Mesothelial cell of epicardium (in vitro differentiated cells): ENCODE measurements at places on chromosomes 5 and 9. TPM values are rescaled to one million over a fixed set of nuclear protein-coding genes. Genes with fewer than 3 reads are reported as not detected.
A peak's percentile ranks its signal among the peaks of the same experiment; 100 is the strongest.

GRCh38 chr5:57219386-57219785, 45.5 kb downstream of the GPBP1 start:
- H3K27me3 ChIP-seq: no peaks in the 10 kb centered on the region
- peaks cover 19% of the 10 kb centered on the region for H3K36me3 ChIP-seq
- H3K4me1 ChIP-seq: peaks cover 18% of the 10 kb centered on the region
- no peak for DNase-seq

- no peak for DNase-seq
- H3K27me3 ChIP-seq: no peaks in the 10 kb centered on the region
- peaks cover 50% of the 10 kb centered on the region for H3K36me3 ChIP-seq
- H3K4me1 ChIP-seq: peaks cover 11% of the 10 kb centered on the region
- no peak overlapping the region for H3K27ac ChIP-seq
Measured at GRCh38 chr5:113082547-113082905, 105.9 kb downstream of the DCP2 start.

DNA sequence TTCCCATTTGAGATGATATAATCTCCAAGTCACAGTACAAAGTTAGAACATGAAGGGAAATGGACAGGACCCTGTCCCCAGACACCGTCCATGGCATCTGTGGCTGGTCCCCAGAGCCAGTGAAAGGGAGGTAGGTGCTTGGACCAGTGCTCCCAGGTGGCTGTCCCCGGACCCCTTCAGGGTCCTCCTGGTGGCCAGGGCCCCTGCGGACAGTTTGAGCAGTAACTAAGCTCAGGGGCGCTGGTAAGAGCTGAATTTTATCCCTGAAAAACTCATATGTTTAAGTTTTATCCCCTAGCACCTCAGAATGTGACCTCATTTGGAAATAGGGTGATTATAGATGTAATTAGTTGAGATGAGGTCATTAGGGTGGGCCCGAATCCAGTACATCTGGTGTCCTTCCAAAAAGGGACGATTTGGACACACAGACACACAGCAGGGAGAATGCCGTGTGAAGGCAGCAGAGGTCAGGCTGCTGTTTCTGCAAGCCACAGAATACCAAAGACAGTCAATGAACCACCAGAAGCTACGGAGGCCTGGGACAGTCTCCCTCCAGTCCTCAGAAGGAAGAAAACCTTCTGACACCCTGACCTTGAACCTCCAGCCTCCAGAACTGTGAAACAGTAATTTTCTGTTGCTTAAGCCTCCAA, 185.0 kb downstream of the ATPSCKMT start:
- peaks cover 1% of the 10 kb centered on the region for H3K27me3 ChIP-seq
- DNase-seq: no peak
- no peaks in the 10 kb centered on the region for H3K4me1 ChIP-seq
- no peak overlapping the region for H3K27ac ChIP-seq
- no peak overlapping the region for H3K4me3 ChIP-seq
- no peaks in the 10 kb centered on the region for H3K36me3 ChIP-seq

- H3K4me1 ChIP-seq: peaks cover 25% of the 10 kb centered on the region
- no peaks in the 10 kb centered on the region for H3K27me3 ChIP-seq
Measured at GRCh38 chr5:58012102-58012501, 447.8 kb downstream of the PLK2 start.

DNA sequence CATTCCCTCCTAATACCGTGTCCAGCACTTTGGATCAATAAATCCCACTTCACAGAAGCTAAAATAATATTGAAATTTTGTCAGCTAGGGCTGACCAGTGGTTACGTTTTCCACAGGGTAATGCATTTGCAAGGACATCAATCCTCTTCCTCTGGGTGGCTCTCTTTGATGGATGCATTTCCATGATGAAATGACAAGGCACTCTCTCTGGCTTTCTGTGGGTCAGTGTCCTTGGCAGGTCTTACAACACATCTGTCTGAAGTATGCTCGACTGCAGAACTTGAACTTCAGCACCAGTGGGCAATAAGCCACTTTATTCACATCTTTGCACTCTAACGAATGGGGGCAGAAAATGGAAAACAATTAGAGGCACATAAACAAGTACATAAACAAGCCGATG, 330.1 kb downstream of the ADAMTS6 start:
- peaks cover 1% of the 10 kb centered on the region for H3K36me3 ChIP-seq
- no peak overlapping the region for H3K27ac ChIP-seq
- no peaks in the 10 kb centered on the region for H3K27me3 ChIP-seq
- no peaks in the 10 kb centered on the region for H3K4me1 ChIP-seq
- DNase-seq: no peak
- H3K4me3 ChIP-seq: no peak overlapping the region

The LCN15 gene
- 1.3 to 3.5 TPM (median 1.9 TPM) in 3 replicates for total RNA-seq

The C9 gene
- total RNA-seq: not detected in 3 replicates

DNA sequence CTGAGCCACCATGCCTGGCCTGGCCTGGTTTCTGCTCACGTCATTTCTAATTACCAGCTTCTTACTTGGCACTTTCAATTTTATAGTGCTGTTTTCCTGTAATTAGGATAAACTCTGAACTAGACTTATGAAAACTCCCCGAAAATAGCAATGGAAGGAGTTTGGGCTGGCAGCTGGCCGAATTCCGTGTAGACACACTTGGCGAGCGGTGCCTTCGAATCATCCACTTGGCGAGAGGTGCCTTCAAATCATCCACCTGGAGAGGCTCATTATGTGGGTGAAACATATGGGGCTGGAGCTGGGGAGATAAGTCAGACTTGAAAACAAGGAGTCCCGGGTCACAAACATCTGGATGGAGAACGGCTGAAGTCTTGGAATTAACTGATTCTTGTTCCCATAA, 203.7 kb downstream of the ROR2 start:
- H3K27ac ChIP-seq: no peak overlapping the region
- no peaks in the 10 kb centered on the region for H3K27me3 ChIP-seq
- H3K36me3 ChIP-seq: peaks cover 13% of the 10 kb centered on the region
- H3K4me3 ChIP-seq: no peak overlapping the region
- no peak for DNase-seq
- peaks cover 18% of the 10 kb centered on the region for H3K4me1 ChIP-seq

DNA sequence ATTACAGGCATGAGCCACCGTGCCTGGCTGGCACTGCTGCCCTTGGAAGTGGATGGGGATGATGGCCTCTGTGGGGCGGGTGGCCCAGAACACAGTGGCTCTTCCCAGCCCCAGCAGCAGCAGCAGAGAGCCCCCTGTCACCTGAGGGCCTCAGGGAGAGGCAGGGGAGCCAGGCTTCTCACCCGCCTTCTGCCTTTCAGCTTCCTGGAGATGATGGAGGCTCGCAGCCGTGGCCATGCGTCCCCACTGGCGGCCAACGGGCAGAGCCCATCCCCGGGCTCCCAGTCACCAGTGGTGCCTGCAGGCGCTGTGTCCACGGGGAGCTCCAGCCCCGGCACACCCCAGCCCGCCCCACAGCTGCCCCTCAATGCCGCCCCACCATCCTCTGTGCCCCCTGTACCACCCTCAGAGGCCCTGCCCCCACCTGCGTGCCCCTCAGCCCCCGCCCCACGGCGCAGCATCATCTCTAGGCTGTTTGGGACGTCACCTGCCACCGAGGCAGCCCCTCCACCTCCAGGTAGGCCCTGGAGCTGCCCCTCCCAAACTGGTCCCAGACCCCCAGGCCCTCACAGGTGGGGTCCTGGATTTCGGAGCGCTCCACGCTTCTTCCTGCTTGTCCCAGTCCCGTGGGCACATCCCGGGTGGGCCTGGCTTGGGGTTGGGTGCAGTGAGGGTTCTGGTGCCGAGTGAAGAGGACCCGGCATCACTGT, 5.0 kb upstream of the AJM1 start:
- H3K27me3 ChIP-seq: no peaks in the 10 kb centered on the region
- peaks cover 8% of the 10 kb centered on the region for H3K36me3 ChIP-seq
- H3K4me1 ChIP-seq: peaks cover 17% of the 10 kb centered on the region
- no peak overlapping the region for H3K27ac ChIP-seq
- DNase-seq: no peak

The IFNK gene
- total RNA-seq: not detected in 3 replicates

DNA sequence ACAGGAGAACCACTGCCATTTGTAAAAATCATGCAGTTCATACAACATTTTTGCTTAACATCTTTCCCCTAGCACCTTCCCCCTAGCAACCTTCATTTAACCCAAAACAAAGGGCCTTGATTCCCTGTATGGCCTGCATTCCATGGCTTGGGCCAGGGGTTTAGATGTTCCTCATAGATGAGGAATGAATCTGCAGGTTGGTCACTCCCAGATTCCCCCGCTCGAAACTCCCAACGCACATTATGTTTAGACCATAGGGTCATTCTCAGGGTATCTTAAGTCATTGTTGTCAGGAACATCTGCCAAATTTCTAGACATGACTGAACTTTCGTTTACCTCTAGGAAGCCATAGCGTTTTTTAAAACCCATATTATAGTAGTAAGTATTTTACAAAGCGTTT, 282.2 kb upstream of the VLDLR start:
- no peaks in the 10 kb centered on the region for H3K27me3 ChIP-seq
- no peak overlapping the region for H3K4me3 ChIP-seq
- H3K4me1 ChIP-seq: peaks cover 51% of the 10 kb centered on the region
- H3K27ac ChIP-seq: no peak overlapping the region
- DNase-seq: no peak

The PAEP gene
- total RNA-seq: not detected in 3 replicates

DNA sequence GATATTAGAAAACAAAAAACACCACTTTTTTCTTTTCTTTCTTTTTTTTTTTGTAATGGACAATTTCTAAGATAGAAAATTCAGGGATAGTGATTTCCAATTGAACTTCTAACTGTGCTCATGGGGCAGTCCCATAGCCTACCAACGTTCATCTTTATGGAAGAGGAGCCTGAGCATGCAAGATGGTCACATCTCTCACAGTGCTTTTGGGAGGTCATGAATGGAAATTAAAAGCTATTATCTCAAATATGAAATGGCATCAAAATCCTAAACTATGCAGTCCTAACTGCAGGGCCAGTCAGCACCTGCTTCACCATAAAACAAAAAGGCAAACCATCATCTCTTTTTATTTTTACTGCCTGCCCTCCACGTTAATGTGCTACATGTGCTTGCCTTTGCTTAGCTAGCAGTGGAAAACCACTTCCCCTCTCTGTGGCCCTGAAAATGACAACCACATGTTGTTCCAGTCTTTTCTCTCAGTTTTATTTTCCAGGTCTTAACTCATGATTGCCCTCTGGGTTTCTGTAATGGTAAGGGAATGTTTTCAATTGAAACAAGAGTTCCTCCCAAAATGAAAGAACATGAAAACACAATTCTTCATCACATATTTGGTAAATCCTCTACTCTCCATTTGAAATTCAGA, 16.7 kb downstream of the IFNB1 start:
- H3K4me1 ChIP-seq: peaks cover 5% of the 10 kb centered on the region
- peaks cover 1% of the 10 kb centered on the region for H3K27me3 ChIP-seq
- DNase-seq: no peak
- no peak overlapping the region for H3K27ac ChIP-seq
- H3K36me3 ChIP-seq: no peaks in the 10 kb centered on the region

DNA sequence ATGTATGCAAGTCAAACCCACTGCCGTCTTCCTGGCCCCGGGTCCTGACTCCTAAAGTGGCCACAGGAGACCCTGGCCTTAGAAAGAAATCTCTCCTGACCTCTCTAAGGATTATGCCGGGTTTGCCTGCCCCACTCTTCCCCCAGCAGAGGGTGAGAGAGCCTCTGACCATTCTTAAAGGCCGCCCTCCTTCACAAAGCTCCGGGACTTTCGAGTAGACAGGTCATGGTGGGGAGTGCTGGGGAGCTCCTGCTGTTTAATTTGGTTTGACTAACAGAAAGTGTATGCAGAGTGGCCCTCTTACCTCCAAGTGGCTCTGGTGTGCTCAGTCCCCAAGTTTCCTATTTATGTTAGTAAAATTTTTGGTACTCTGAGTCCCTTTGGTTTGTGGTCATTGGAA, 111.8 kb downstream of the LRRC70 start:
- peaks cover 4% of the 10 kb centered on the region for H3K4me1 ChIP-seq
- no peak overlapping the region for H3K4me3 ChIP-seq
- H3K27me3 ChIP-seq: no peaks in the 10 kb centered on the region
- no peak for DNase-seq
- no peak overlapping the region for H3K27ac ChIP-seq

The PDE6A gene
- total RNA-seq: 0.18 to 0.38 TPM (median 0.29 TPM) in 3 replicates

The GABBR2 gene
- 0.25 to 0.74 TPM (median 0.55 TPM) in 3 replicates for total RNA-seq

- H3K36me3 ChIP-seq: no peaks in the 10 kb centered on the region
- H3K27me3 ChIP-seq: peaks cover 10% of the 10 kb centered on the region
- peak overlapping the region; percentile 76 for H3K27ac ChIP-seq
- no peak for DNase-seq
Measured at GRCh38 chr5:74870299-74871067, 4.3 kb upstream of the FAM169A start.

The SPARC gene
- 2,843 to 2,896 TPM (median 2,890 TPM) in 3 replicates for total RNA-seq

The RASGRF2 gene
- total RNA-seq: 4.5 to 5.7 TPM (median 5.5 TPM) in 3 replicates

DNA sequence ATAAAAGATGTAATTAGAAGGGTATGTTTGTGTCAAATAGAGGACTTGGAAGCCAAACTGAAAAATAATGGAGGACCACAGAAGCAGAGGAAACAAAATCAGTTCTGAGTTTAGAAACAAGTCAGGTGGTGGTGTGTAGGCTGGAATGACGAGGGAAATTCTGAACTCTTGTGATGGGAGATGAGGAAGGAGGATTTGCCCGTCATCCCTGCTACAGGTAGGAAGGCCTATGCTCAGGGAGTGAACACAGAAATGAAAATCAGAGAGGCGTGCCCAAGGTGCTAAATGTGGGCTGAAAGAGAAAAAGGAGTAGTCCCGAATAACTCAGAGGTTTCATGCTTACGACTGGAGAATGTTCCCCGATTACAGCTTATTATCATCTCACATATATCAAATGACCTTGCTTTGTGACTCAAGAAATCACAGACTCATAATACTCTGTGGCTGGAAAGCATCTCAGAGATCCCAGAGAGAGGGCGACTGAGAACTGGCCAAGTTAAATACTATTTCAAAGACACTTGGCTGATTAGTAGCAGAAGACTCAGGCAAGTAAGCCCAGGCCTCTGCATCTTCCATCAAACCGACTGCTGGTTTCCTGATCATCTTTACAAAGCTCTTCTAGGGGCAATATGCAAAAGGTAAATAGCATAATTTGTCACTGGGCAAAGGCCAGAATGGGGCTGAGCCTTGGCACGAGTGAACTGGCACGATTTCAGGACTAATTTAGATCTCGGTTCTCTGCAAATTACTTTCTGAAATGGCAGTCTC, 126.0 kb downstream of the SUSD1 start:
- peak overlapping the region; percentile 47 for H3K27ac ChIP-seq
- H3K27me3 ChIP-seq: no peaks in the 10 kb centered on the region
- peaks cover 18% of the 10 kb centered on the region for H3K4me1 ChIP-seq
- H3K36me3 ChIP-seq: peaks cover 32% of the 10 kb centered on the region

- peaks cover 9% of the 10 kb centered on the region for H3K4me1 ChIP-seq
- no peak overlapping the region for H3K4me3 ChIP-seq
- no peaks in the 10 kb centered on the region for H3K27me3 ChIP-seq
- H3K36me3 ChIP-seq: no peaks in the 10 kb centered on the region
- H3K27ac ChIP-seq: no peak overlapping the region
Measured at GRCh38 chr9:130794923-130795495, 40.0 kb upstream of the ABL1 start.

GRCh38 chr5:145661737-145662485, 173.2 kb downstream of the PRELID2 start:
- no peak overlapping the region for H3K4me3 ChIP-seq
- H3K4me1 ChIP-seq: no peaks in the 10 kb centered on the region
- H3K27me3 ChIP-seq: no peaks in the 10 kb centered on the region
- DNase-seq: no peak
- H3K27ac ChIP-seq: no peak overlapping the region
- H3K36me3 ChIP-seq: no peaks in the 10 kb centered on the region
